ENCODE measurements at places on chromosomes 11 and 22. TPM values are rescaled to one million over a fixed set of nuclear protein-coding genes. Genes with fewer than 3 reads are reported as not detected.

DNA sequence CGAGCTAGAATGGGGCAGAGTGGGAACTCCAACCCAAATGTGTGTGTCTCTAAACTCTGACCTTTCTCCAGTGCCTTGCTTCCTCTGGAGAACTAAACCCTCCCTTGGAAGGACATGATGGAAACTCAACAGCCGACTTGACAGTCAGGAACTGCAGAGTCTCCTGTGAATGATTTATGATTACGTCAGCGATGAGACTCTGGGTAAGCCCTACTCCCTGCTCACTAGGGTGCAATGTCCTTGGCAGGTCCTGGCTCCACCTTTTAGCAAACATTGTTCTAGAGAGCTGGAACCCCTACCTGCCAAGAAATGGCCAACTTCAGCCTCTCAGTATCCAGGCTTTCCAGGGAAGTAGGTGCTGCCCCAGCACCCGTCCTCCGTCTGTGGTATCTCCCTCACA, 96.1 kb upstream of the CD82 start:
- no peak for DNase-seq

DNA sequence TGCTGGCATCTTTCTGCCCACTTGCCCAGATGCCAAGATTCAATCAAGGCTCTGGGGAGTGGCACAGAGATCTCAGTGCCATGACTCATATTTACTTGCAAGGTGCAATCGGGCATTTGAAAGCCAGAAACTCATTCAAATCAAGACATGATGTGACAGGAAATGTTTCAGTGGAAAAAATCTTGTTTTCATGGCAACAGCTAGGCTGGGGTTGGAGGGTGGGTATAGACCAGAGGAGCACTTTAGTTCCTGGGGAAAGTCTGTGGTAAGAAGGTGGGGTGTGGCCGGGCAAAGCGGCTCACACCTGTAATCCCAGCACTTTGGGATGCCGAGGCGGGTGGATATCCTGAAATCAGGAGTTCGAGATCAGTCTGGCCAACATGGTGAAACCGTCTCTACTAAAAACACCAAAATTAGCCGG, 1.2 kb downstream of the MAJIN start:
- no peak for DNase-seq

- DNase-seq, result peak; percentile 26
These were observed 31.8 kb downstream of the ETS1 start for GRCh38 chr11:128555606-128556005.

DNA sequence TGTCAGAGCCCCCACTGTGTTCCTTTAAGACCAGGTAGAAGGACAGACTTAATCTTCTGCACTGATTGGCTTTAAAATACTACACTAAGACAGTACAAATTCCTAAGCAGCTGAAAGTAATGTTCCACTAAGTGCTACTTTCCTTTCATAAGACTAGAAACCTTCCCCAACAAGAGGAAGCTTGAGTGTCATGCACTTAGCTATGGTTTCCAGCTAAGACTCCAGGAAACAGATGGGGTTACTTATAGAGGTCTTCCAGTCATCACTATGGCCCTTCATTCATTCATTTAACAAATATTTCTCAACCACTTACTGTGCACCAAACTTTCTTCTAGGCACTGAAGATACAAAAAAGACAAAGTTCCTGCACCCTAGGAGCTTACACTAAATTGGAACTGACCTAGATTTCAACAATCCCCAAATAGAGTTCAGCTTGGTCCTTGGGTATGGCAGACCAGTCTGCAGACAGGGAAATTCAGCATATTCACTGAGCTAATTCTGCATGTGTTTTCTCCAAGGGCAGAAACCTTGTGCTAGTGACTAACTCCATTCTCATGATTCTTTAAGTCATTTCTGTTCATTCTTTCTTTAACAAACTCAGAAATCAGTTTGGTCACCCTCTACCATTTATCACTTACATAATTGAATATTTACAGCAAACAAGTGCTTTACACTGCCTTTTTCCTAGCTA, 178.4 kb upstream of the MTNR1B start:
- no peak for DNase-seq

- DNase-seq, result no peak
These were observed 34.5 kb downstream of the C11orf65 start for GRCh38 chr11:108432783-108433182.

- DNase-seq, result no peak
These were observed 42.9 kb downstream of the CTNND1 start for GRCh38 chr11:57804466-57804865.

- DNase-seq, result no peak
These were observed 206.9 kb upstream of the TMEM45B start for GRCh38 chr11:129608711-129609110.

- DNase-seq, result no peak
These were observed 11.9 kb downstream of the CLPB start for GRCh38 chr11:72422414-72422813.

- peak; percentile 72 for DNase-seq
These were observed 8.3 kb downstream of the FXYD2 start for GRCh38 chr11:117816151-117816741.

The NLRP14 gene
- total RNA-seq, result 0.15 TPM

The POU2F3 gene
- total RNA-seq, result 1.2 TPM

The SNX32 gene
- total RNA-seq, result not detected

The ENTHD1 gene
- not detected for total RNA-seq

The PDGFD gene
- 16.1 TPM for total RNA-seq
